Urinary bladder (tissue), 4 donors: ENCODE measurements at places on chromosomes 6 and 20. TPM values are rescaled to one million over a fixed set of nuclear protein-coding genes. Genes with fewer than 3 reads are reported as not detected.

The SLC4A11 gene
- polyA plus RNA-seq: 1.8 TPM

The EYS gene
- not detected for polyA plus RNA-seq

The NRSN1 gene
- 0.73 TPM for polyA plus RNA-seq

The SIRPB2 gene
- 3.3 TPM for polyA plus RNA-seq

The SULF2 gene
- polyA plus RNA-seq: 40.3 TPM

The MOG gene
- polyA plus RNA-seq: not detected

The SLC24A3 gene
- 20.5 TPM for polyA plus RNA-seq

The RBM24 gene
- 22.4 TPM for polyA plus RNA-seq

The SNAP91 gene
- polyA plus RNA-seq: 2.4 TPM

The LPA gene
- polyA plus RNA-seq: 0.11 TPM

The PPP1R14C gene
- polyA plus RNA-seq: 0.08 TPM

DNA sequence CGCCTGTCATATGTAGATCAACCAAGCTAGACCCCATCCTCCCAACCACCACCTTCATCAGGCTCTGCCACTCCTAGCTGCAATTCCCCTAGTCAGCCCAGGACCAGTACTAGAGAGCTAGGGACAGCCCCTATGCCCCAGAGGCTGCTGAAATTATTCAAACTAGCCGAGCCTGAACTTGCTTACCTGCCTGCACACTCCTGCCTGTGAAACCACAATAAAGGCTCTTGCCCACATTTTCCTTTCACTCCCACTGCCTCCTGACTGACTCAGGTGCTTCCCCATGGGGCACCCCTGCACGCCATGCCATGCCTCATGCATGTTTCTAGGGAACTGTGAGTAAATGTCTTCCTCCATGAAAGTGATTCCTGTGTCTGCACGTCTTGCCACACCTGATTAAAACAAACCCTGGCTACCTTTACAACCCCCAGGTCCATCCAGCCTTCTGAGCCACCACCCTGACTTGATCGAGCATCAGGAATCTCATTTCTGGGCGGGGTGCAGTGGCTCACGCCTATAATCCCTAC, 66.5 kb upstream of the IER3 start:
- no peak for DNase-seq

DNA sequence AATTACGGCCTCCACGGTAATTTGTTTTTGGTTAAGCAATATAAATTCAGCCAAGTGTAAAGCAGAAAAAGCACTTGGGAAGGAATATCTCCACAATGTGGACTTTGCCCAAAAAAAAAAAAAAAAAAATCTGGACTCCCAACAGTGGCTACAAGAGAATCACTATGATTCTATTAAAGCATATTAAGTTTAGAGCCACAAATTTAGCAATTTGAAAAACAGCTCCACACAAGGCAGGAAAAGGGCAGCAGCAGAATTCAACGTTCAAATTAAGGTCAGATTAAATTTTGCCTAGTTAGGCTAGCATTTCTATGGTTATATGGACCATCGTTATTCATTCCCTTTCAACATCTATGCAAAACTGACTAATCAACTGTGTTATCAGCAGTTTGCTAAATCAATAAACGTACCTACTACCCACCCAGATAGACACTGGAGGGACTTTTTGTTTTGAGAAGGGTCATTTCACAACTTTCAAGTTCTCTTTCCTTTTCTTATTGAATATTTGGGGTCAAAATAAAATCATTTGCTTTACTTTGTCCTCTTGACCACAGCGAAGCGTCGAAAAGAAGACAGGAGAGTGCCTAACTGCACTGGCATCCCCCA, 1.0 kb downstream of the MCM9 start:
- DNase-seq: no peak

- DNase-seq: no peak
Observed at GRCh38 chr6:170291271-170292110, 613 bp upstream of the DLL1 start.

DNA sequence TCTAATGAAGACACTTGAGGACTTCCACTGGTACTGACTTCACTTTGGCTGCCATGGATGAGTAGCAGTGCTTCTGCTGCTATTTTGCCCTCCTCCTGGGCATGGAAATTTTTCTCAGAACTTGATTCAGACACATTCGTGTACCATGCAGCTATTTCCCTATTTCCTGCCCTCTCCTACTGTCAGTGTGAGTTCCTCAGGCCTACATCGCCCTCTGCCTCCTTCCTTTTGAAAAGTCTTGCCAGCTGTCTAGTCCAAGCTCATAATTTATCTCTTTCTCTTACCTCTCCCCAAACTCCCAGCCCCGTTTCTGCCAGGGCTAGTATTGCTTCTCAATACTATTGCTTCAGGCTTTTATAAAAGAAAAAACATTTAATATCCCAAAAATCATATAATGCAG, 470.2 kb downstream of the ADGRB3 start:
- DNase-seq: no peak

DNA sequence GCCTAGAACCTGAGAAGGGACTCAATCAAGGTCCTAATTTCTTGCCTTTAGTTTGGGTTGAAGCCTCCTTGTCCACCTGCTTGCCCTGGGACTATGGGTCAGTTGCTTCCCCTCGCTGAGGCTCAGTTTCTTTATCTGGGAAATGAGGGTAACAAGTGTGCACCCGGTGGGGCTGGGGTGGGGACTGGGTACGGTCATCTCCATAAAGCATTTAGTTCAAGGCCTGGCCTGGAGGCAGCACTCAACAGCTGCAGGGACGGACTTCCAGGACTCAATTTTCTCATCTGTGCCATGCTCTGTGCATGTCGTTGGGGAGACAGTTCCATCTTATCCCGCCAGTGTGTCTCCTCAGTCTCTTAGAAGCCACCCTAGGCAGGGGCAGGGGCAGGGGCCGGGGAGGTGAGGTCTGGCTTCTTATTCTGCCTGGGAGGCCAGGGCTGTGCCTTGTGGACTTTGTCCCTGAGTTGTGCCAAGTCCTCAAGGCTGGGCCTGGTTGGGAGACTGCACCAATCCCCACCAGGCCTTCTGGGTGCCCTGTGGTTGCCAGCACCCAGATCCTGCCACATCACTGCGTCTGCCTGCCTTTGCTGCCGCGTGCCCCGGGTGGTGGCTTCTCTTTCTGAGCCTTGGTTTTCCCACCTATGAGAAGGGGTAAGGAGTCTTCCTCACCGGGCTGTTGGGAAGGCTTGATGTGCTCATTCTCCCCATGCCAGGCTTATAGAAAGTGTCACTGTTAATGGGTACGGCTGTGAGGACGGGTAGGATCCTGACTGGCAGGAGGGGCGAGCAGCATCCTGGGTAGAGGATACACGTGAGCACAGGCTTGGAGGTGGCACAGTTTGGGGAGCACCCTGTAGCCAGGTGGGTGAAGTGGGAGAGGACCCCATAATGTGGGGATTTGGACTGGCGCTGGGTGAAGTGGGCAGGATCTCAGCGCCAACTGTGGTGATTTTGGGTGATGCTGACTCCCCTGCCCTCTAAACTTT, 8.6 kb downstream of the SRC start:
- no peak for DNase-seq

DNA sequence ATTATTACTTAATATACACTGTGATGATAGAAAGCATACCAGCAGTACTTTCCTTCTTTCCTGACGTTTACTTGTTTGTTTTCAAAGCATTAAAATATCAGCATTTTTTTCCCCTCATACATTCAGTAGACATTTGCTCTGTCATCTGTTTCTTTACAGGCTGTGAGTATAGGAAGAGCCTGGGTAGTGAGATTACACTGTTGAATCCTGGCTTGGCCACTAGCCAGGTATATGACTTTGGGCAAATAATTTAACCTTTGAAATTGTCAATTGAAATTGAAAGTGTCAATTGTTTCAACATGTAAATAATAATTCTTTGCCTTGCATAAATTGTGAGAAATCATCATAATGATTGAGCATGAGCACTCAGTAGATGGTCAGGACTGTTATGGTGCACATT, 336.2 kb downstream of the CDKAL1 start:
- no peak for DNase-seq

GRCh38 chr6:46903175-46903574, 18.6 kb downstream of the ADGRF5 start:
- no peak for DNase-seq

DNA sequence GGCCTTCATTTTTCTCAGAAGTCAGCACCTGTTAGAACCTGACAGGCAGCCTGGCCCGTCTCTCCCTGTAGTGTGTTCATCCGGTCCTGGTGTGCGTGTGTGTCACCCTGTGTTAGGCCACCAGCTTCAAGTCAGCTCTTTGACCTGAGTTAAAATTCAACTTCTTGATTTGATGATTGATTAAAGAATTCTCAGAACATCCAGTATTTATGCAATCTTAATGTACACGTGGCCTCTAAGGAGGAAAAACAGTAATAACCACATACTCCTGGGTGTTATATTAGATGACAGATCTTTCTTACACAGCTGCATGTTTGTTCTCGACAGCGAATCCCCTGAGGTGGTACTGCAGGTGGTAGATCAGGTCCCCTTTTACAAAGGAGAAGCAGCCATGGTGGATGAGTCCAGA, 19.1 kb upstream of the TMEM217 start:
- no peak for DNase-seq

GRCh38 chr6:27332692-27333641, 20.9 kb upstream of the POM121L2 start:
- DNase-seq: no peak

DNA sequence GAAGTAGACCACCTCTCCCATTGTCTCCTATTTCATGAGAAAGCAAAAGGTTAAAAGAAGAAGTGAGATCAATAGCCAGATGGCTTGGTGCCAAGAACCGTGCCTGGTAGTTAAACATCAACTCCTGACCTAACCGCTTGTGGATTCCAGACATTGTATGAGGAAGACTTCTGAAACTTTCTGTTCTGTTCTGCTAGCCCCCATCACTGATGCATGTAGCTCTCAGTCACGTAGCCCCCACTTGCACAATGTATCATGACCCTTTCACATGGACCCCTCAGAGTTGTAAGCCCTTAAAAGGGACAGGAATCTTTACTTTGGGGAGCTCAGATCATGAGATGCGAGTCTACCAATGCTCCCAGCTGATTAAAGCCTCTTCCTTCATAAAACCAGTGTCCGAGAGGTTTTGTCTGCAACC, 301.2 kb downstream of the RNGTT start:
- no peak for DNase-seq

DNA sequence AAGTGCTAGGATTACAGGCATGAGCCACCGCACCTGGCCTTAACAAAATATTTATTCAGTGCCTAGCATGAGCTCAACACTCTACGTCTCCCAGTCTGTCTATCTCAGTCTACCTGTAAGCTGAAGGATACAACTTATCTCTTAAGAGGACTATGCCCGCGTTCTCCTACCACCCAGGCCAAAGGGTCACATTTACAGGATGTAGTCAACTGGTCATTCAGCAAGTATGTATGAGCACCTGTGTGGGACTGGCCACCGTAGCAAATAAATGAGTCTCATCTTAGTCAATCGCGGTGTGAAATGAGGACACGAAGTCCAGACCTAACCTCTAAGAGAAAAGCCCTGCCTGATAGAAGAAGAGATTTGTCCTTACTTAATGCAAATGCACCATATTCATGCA, 49.9 kb downstream of the MUC22 start:
- DNase-seq: no peak

GRCh38 chr6:56364431-56364826, 117.0 kb upstream of the COL21A1 start:
- no peak for DNase-seq

DNA sequence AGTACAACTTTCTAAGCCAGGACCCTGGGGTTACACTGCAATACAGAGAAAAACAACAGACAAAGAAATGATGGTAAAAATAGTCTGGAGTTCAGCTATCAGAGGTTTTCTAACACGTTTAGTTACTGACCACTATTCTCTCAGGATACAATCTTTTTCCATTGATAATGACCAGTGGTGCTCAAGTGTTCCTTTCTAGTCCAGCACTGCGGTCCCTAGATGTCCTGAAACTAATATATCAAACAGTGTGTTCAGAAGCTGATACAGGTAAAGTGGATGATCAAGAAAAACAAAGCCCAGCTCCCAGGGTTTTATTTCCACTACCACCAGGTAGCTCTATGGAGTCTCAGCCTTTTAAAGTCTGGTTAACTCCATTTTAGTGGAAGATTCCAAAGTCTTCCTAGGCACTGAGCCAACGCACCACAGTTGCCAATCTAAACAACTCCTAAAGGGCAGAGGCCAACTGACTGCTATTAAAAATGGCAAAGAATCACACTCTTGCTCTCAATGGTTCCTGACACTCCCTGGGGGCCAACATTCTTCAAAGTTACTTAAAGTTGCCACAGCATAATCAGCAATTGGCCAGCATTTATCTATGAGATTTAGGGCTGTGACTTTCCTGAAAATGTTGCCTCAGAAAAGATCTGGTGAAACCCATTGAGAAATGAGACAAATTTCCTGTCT, 38.2 kb downstream of the DZANK1 start:
- DNase-seq: no peak

DNA sequence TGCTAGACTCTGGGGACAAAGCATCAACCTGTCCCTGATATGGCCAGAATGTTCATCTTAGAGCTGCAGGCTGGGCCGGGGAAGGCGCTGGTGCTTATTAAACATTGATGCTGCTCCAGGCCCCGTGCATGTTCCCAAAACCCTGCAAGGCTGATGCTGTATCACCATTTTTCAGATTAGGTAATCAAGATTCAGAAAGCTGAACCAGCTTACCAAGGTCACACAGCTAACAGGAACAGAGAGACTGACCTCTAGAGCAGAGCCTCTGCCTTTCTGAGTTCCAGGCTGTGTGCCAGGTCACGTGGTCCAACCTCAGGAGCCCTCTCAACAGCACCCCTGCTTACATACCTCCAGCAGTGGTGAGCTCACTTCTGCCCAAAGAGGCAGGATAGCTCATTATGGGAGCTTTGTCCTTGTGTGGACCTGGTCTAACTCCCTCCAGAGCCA, 16.1 kb upstream of the VSTM2L start:
- no peak for DNase-seq
